SJSA1 (cell line): ENCODE measurements at places on chromosomes 2 and 18. TPM values are rescaled to one million over a fixed set of nuclear protein-coding genes. Genes with fewer than 3 reads are reported as not detected.
A peak's percentile ranks its signal among the peaks of the same experiment; 100 is the strongest.

FASTKD2 gene
- 36.5 and 41.4 TPM in 2 replicates for total RNA-seq

CPLX4 gene
- total RNA-seq = not detected in 2 replicates

SCYGR4 gene
- not detected in 2 replicates for total RNA-seq

DNA sequence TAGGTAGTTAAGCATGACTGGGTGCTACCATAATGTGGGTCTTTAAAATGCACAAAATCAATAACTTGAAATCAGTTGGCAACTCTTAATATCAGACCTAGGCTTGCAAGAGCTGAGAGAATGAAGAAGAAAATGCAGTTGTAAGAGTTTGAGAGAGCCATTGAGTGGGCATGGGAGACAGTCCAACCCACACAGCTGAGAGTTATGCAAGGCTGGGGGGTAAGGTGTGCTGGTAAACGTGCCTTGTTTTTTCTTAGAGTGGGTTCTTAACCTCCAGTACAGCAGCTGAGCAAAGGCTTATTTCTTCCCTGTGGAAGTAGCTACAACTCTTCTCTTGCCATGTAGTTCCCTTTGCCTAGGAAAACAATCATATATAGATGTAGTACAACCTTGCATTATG is 20.2 kb upstream of the CCDC178 start:
- no peak overlapping the region for H3K27ac ChIP-seq
- no peak for DNase-seq
- no peak overlapping the region for H3K4me3 ChIP-seq
- H3K27me3 ChIP-seq = no peaks in the 10 kb centered on the region
- H3K4me1 ChIP-seq = no peaks in the 10 kb centered on the region

DNA sequence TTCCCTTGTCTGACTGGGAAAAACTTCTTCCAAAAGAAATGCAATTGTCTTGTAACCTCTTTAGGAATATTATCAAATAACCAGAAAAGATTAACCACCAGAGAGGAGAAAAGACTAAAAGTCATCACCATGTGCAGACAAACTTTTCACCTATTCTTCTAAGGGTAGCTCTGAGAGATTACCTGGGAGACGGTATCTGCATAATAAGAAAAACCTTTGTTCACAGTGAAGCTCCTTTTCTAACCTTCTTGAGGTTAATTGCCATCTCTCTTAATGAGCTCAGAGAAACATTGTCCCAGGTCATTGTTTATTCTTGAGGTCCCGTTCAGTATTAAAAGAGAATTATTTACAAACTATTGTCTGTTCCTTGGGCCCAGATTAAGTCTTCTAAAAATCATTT is 1091.2 kb upstream of the LRRTM1 start:
- H3K4me1 ChIP-seq = no peaks in the 10 kb centered on the region
- no peak overlapping the region for H3K27ac ChIP-seq
- H3K27me3 ChIP-seq = no peaks in the 10 kb centered on the region
- H3K4me3 ChIP-seq = no peak overlapping the region
- no peak for DNase-seq

GRCh38 chr18:36634573-36635216 is 194.1 kb downstream of the TPGS2 start:
- no peaks in the 10 kb centered on the region for H3K4me1 ChIP-seq
- no peak for DNase-seq
- no peak overlapping the region for H3K27ac ChIP-seq
- no peaks in the 10 kb centered on the region for H3K27me3 ChIP-seq
- H3K36me3 ChIP-seq = no peaks in the 10 kb centered on the region

GRCh38 chr18:12032786-12033642 is 51.7 kb downstream of the IMPA2 start:
- H3K4me3 ChIP-seq = no peak overlapping the region
- no peak overlapping the region for H3K27ac ChIP-seq
- H3K36me3 ChIP-seq = no peaks in the 10 kb centered on the region
- H3K4me1 ChIP-seq = no peaks in the 10 kb centered on the region

DNA sequence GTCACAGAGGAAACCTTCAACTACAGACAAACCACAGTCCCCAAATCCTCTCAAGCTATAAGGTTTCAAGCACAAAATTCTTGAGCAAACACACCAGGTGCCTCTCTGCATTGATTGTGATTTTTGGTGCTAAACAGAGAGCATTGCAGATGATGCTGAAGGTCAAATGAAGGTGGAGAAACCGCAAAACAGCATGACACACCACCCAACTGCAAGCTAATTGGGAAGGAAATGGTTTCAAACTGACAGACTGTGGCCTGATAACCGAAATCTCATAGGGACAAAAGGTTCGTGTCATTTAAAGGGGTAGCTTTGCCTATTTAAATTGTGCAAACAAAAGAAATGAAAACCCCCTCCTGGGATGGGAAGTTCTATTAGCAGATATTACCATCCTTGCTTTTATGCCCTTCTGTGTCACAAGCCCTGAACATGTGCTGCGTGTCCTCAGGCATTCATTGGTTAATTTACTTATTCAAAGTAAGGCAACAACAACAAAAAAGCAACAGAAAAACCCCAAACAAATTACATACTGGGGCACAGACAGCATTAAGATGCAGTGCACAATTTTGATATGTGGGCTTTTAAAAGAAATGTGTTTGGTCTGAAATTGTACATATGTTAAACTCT is 154.9 kb downstream of the AQP4 start:
- no peak for DNase-seq
- H3K4me1 ChIP-seq = no peaks in the 10 kb centered on the region
- H3K36me3 ChIP-seq = no peaks in the 10 kb centered on the region
- H3K27ac ChIP-seq = no peak overlapping the region
- H3K27me3 ChIP-seq = 0 out of 2 replicates have a peak, but pooled peaks cover 4% of the 10 kb centered on the region

DNA sequence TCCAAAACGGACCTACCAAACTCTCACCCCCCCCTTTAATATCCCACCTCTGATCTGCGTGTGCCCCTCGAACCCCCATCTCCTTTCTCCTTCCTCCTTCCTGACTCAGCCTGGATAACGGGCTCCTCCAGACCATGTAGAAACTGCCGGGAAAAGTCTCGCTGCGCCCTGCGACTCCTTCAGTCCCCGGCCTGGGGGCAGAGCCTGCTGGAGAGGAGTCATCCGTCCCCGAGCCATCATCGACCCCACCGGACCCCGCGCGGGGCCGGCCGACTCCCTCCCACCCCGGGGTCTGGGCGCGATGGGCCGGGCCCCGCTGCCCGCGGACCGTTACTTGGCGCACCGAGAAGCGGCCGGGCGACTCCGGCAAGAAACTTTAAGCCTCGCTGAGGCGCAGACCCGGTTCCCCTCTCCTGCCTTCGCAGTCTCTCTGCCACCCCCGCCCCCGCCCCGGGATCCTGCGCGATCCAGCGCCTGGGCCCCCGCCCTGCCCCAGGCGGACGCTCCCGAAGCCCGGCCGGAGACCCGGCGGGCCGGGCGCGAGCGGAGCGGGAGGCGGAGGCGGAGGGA is 3.4 kb downstream of the ZEB2 start:
- no peaks in the 10 kb centered on the region for H3K27me3 ChIP-seq
- peak overlapping the region; percentile 100 for H3K27ac ChIP-seq
- H3K4me3 ChIP-seq = peak overlapping the region; percentile 95
- DNase-seq = no peak
